RPMI8226 (cell line): ENCODE measurements at places on chromosomes 6 and 20.

GRCh38 chr6:16663901-16664300, 97.4 kb downstream of the ATXN1 start:
- DNase-seq: no peak

DNA sequence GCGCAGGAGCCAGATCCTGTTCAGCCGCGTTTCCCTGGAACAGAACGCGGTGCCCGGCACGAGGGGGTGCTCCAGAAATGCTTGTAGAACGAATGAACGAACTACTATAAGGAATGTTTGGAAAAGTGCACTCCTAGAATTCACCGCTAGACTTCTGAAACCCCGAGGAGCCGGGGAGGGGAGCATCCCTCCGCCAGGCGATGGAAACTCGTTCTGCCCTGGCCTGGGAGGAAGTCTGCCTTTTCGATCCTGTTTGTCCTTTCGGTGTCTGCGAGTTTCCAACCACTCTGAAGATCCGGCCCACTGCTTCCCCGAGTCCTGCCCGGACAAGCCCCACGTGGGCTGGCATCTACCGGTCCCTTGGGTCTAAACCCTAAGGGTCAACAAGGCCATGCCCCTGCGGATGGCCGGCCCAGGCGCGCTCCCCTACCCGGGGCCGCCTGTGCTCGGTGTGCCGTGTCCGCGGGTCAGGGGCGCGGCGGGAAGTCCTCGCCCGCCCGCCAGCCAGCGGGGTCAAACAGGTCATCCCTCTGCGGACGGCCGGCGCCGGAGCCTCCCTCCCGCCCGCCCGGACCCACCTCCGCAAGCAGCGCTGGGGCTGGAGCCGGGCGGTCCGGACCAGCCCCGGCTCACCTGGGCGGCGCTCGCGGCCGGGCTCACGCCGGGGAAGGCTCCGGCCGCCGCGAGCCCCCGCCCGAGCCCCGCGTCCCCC, 526 bp downstream of the SULF2 start:
- DNase-seq: peak; percentile 29

DNA sequence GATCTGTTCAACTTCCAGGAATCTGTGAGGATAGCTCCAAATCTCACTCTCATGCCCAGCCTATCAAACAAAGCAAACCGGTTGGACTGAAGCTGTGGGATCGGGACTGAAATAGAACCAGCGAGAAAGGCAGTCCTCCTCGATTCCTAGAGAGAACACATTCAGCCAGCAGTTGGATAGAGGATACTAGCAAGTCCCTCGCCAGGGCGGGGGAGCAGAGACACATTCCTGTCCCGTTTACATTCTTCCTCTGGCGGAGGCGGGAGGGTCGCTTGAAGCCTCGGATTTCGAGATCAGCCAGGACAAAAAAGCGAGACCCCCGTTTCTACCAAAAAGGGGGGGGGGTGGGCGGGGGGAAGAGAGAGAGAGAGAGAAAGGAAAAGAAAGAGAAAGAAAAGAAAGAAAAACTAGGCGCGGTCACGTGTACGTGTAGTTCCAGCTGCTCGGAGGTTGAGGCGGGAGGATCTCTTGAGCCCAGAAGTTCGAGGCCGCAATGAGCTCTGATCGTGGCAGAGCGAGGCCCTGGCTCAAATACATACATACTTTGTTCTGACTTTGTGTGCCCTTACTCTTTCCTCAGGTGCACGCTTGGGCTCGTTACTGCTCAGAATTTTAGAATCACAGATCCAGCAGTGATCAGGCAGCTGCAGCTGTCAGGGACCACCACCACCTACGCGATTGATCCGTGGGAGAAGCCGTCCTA, 19.5 kb downstream of the ZNF311 start:
- no peak for DNase-seq

- no peak for DNase-seq
Measured at GRCh38 chr6:29524044-29524443, 35.5 kb downstream of the UBD start.

DNA sequence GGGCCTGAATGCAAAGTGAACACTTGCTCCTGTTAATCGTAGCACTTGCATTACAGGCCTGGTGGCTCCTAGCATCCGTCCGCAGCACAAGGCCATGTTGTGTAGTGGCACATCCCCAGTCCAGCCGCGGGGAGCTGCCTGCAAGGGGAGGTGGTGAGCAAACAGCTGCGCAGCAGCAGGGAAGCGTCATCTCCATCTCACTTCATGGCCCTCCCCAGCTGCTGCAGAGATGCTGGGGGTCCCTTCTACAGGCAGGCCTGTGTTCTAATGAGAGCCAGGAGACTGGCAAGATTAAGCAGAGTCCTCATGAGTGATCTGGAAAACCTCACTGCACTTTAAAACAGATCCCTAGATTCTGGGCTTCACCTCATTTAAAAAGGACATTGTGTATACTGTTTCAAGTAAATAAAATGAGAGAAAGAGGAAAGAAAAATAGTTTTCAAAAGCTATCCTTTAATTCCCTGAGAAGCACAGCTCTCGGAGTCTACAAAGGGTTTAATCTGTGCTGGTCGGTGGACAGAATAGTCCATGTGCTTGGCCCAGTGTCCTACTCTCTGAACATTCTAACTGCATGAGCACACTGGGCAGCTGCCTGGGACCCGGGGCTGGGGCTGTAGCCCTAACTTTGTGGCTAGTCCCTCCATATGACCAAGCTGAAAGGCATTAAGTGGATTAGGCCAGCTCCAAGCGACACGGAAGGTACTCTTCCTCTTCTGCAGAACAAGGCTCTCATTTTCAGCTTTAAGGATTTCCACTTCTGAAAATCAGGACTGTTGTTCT, 125.8 kb downstream of the LY86 start:
- DNase-seq: no peak

GRCh38 chr6:147297663-147298316, 93.6 kb downstream of the STXBP5 start:
- DNase-seq: no peak

DNA sequence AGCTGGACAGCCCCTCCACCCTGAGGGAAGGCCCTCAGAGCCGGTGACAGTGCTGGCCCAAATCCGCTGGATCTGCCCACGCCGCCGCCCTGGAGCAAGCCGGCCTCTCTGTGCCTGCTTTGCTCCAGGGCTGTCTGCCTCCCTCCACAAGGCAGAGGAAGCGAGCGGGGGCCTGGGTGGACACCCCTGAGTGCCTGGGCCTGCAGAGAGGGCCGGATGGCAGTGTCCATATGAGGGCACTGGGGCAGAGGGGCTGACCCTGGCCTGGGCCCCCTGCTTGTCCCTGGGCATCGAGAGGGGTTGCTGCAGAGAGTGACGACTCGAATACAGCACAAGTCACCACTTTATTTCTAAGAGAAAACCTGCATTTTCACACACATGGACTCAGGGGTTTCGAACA, 348.6 kb downstream of the ZFAND3 start:
- no peak for DNase-seq

GRCh38 chr6:108565091-108565766, 4.5 kb downstream of the FOXO3 start:
- DNase-seq: peak; percentile 74

DNA sequence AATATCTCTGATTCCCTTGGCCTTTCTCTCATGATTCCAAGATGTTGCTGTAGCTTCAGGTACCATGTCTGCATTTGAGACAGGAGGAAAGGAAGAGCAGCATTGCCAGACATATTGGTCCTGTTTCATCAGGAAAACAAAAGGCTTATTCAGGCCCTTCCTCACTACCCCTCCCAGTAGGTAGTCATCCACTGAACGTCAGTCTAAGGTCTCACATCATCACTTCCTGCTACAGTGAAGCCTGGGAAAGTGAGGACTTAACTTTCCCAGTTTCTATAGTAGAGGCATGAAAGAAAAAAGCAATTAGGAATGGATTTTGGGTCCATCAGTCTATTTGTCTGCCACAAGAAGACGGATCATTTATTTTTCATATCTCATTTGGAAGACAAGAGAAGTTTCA, 85.7 kb upstream of the SOX4 start:
- DNase-seq: no peak

- DNase-seq: no peak
Measured at GRCh38 chr20:50073500-50073899, 39.5 kb downstream of the UBE2V1 start.

- DNase-seq: no peak
Measured at GRCh38 chr20:11267131-11267761, 593.4 kb upstream of the JAG1 start.

- DNase-seq: no peak
Measured at GRCh38 chr6:11804701-11805100, 26.1 kb upstream of the ADTRP start.

DNA sequence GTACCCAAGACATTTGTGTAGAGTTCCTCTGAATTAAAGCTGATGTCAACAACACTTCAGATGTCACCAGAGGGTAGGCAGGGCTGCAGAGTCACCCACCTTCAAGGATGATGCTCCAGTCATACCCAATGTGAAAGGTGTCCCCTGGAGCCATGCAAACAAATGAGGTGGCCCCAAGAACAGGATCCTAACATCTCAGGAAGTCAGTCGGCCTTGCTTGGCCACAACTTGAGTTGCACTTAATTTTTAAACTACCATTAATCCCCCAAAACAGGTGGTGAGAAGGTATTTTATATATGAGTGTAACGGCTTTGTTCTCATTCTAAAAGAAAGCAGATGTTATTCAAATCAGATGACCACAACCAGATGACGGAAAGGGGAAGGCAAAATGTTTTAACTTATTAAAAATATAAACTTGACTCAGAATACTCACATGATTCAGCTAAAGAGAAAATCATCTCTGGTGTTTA, 21.1 kb upstream of the SERPINB1 start:
- DNase-seq: no peak

DNA sequence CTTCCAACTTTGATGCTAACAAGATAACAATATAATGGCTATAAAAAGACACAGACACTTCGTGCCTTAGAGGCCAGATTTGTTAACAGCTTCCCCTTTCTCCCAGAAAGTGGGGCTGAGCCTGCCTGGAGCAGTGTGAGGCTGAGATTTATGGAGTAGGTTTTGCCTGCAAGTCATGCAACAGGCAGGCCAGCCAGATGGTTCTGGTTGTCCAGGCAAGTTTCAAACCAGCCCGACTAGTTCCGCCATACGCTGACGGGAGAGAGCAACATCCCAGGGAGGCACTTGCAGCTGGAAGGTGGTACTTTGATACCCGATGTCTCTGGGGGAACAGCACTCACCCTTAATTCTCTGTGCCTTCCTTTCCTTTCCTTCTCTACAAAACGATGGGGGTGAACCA, 81.3 kb upstream of the NAA20 start:
- no peak for DNase-seq

DNA sequence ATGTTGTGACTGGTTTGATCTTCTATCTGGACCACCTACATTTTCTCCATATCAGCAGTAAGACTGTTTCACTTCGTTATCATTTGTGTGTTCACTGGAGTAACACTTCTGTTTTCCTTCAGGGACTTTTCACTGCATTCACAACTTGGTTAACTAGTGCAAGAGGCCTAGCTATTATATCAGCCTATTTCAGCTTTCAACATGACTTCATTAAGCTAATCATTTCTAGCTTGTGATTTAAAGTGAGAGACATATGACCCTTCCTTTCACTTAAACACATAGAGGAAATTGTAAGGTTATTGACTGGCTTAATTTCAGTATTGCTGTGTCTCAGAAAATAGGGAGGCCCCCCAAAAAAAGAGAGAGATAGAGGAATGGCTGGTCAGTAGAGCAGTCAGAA, 622.8 kb upstream of the NRSN1 start:
- no peak for DNase-seq

GRCh38 chr6:1395506-1395905, 6.1 kb downstream of the FOXF2 start:
- no peak for DNase-seq

- no peak for DNase-seq
Measured at GRCh38 chr6:148053796-148054195, 288.8 kb upstream of the SASH1 start.

DNA sequence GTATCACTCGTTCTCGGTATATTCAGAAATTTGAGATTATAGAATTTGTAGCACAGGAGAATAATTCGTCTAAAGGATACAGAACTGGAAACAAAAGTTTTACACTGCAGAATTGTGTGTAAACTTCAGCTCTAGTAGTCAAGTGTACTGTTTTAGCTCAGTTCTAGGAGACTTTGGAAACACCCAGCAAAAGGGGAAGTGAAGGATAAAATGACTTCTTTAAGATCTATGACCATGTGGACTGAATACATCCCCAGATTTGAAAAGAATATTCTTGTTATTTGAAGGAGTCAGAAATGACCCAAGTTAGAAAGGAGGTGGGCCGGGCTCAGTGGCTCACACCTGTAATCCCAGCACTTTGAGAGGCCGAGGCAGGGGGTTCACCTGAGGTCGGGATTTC, 174.0 kb upstream of the FOXQ1 start:
- DNase-seq: no peak

DNA sequence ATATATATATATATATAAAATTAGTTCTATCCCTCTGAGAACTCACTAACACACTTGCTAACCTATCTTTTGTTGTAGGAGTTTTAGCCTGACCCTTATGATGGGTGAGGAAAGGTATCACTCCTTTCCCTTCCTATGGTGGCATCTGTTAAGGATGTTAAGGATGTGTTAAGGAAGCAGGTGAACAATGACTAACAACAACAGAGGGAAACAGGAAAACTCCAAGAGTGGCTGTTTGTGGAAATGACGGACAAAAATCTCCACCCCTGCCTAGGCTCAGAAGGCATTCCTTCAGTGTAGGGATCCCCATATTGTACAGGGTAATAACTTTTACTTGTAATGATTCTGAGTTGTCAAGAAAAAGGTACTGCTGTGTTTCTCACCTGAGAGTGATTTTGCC, 8.8 kb upstream of the TPD52L1 start:
- no peak for DNase-seq

DNA sequence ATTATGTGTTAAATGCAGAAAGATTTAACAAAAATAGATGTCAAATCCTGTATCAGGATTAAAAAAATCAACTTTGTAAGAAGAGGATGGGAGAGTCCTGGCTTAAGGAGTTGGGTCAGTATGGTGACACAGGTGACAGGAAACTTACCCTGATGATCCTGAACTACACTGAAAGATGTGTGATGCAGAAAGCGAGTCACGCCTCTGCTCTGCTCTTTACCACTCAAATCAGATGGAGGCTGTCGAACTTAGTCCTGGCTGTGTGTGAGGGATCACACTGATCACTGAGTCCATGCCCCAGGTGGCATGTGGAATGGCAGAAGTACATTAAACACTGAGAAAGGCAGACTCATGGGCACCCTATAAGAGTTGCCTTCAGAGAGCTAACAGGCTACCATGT, 92.9 kb downstream of the GJA10 start:
- no peak for DNase-seq

DNA sequence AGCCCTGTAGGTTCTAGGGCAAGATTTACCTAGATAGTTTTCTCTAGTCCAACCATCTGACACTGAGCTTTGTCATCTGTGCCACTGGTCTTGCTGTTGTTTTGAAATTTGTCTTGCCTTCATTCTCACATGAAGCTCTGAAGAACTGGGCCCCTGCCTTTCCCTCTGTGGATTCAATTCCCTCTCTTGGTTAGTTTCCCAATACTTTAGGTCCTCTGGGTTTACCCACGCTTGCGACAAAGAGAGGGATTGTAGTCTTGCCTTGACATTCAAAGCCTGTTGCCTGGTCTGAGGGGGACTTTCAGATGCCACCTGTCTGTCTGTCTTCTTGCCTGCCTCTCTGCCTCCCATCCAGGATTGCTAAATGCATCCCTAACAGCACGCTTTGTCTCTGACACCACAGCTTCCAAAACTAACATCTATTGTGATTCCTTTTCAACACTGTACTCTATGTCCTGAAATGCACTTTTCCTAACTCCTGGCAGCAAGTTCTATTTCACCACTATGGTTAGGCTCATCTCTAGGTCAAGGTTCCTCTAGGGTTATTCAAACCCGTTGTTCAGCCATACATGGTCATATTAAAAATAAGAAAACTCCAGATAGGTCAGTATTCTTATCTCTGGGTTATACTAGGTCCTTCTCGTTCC, 25.5 kb upstream of the MANEA start:
- DNase-seq: no peak
